ENCODE measurements at places on chromosomes 11 and 22.

DNA sequence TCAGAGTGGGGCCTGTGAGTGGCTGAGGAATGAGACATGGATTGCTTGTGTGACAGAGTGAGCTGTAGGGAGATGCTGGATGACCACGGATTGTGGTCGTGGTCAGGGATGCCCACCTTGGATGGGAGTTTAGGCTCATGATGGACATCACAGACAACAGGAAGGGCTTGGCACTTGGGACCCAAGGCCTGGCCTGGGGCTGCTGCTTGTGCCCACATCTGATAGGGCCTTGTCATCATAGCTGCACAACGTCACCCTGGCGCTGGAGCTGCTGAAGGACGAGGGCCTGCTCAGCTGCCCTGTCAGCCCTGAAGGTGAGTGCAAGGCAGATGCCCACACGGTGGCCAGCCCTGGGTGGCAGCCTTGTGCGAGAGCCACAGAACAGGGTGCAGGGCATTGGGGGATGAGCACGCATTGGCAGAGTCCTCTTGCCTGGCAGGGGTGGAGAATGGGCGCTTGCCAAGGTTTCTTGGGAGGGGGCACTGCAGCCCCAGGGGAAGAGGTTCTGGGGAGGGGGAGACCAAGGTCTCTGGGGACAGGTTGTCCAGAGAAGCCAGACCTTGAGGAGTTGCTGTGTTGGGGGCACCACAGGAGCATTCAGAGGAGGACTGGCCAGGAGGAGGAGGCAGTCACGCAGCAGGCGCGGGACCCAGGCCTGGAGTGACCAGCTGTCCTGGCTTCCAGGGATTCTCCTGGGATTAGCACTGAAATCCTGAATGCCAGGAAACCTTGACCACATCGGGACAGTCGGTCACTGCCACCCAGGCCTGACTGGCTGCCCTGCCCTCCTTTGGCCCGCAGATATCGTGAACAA is 25.0 kb downstream of the PARVG start:
- no peak for DNase-seq

- no peak for DNase-seq
These were observed 10.6 kb upstream of the SLC22A12 start for GRCh38 chr11:64580412-64580811.

GRCh38 chr22:41178425-41178975 is 26.6 kb upstream of the L3MBTL2 start:
- DNase-seq, result no peak

DNA sequence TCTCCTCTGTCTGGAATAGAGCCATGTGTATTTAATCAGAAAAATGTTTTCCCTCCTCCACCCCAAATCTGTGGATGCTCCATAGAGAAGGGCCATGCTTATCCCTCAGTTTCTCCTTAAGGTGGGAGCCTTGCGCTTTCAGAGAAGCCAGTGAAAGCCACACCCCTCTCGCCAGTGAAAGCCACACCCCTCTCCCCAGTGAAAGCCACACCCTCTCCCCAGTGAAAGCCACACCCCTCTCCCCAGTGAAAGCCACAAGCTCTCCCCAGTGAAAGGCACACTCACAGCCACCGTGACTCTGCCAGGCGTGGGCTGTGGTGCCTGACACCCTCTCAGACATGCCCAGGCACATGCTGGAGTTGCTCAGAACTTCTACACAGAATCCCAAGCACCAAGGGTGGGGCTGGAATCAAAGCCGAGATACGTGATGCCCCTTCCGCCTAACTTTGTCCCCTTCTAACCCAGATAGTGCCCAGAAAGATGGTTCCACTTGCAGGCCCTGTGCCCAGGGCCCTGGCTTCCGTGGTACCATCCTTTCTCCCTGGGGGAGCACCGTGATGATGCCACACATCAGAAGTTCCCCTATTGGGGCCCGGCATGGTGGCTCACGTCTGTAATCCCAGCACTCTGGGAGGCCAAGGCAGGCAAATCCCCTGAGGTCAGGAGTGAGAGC is 16.5 kb upstream of the PRR5 start:
- DNase-seq, result peak; percentile 76

- DNase-seq, result no peak
These were observed 166.3 kb upstream of the TTC12 start for GRCh38 chr11:113148076-113148475.

DNA sequence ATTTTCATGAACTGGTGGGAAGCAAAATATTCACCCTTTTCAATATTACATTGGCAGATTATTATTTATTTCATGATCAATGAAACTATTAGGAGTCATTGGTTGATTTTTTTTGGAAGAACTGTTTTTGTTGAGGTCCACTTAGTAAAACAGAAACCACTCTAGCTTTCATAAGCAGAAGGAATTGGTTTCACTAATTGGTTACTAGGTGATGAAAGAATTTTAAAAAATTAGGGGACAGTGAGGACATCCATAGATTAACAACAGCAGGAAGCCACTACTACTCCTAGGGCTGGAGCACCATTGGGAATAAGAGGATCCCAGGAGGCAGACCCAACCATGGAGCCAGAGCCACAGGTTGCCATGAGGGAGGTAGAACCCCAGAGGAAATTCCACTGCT is 74.4 kb upstream of the KCNA4 start:
- no peak for DNase-seq

- DNase-seq, result no peak
These were observed 81.1 kb downstream of the LARGE2 start for GRCh38 chr11:46003572-46003971.

GRCh38 chr11:70532066-70532440 is 133.7 kb downstream of the CTTN start:
- DNase-seq, result no peak

DNA sequence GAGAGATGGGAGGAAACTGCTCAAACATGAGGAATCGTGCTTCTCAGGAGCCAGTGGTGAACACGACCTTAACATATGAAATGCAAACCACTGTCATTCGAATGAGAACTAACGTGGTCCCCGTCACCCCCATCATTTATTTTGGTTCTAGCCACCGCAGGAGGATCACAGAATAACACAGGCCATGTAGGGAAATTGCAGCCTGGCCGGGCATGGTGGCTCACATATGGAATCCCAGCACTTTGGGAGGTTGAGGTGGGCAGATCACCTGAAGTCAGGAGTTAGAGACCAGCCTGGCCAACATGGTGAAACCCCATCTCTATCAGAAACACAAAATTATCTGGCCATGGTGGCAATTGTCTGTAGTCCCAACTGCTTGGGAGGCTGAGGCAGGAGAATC is 27.1 kb downstream of the KRTAP5-5 start:
- DNase-seq, result no peak

- no peak for DNase-seq
These were observed 36.9 kb upstream of the POLA2 start for GRCh38 chr11:65224930-65225278.

- no peak for DNase-seq
These were observed 17.4 kb downstream of the LARGE2 start for GRCh38 chr11:45939836-45940235.

GRCh38 chr11:15629690-15630321 is 515.1 kb downstream of the INSC start:
- no peak for DNase-seq

DNA sequence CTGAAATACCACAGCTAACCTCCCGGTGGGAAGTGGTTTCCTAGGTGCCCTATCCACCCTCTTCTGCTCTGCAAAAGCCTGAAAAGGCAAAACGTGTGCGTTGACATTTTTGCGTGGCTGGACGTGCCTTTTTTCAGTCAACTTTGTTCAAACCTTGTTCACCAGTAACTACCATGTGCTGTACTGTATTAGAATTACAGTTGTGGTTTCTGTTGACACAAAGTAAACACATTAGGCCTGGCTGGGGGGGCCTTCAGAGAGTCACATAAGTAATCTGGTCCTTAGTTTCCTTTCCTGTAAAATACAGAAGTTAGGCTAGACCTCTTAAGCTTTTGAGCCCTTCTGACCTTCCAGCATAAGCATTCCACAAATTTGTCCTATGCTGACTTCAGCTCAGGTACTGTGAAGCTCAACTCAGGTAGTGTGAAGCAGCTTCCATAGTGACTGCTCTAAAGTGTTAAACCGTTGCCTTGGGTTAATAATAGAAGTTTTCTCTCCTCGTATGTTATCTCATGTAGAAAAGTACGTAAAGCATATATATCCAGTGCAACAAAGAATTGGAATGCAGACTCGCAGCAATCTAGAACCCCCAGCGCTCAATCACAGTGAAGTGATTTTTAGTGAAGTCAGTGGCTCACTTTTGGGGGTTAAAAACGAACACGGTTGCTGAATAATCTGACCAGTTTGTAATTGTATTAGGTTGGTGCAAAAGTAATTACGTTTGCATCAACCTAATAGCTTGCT is 1.8 kb downstream of the EWSR1 start:
- no peak for DNase-seq

DNA sequence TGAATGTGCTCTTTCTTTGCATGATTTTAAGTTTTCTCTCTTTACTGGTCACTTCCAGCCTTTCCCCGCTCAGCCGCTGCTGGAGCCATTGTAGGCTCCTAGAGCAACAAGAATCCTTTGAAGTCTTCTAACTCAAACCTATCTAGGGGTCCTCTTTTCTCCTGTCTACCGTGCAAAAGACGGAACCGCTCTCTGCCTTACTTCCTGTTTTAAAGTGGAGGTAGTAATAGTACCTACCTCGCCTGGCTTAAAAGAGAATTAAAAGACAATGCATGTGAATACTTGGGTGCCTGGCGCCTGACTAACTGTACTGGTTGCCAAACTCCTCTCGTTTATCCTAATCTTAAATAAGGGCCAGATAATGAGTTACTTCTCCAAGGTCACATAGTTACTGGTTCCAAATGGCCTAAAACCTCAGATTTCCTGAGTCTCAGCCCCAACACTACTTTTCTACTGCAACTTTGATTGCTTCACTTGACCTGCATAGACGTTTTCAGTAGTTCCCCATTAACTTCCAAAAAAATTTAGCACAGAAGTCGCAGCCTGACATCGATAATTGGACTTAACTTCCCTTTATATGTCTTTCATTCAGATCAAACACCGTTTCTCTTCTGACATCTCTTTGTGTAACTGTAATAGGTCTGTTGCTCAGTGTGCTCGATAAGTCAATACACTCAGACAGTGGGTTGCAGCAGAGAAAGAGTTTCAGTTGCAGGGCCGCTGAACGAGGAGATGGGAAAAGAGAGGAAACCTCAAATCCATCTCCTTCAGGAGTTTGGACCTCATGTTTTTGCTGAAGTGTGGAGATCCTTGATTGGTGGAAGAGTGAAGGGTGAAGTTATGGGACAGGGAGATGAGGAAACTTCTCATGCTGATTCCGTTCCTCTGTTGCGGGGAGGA is 891 bp downstream of the SAMM50 start:
- no peak for DNase-seq

DNA sequence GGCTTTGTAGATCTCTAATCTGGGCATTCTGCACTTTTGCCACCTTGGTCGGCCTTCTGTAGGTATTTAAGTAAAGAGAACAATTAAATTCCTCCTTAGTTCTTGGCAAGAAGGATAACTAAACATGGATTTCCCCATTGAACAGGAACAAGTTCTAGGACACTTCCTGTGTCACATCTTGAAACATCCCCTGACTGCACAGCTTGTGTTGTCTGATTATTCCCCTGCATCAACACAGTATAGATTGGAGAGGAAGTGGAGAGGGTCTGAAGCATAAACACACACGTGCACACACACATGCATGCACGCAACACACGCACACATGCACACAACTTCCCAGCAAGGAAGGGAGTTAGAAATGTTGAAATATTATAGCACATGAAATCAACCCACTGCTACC is 8.6 kb downstream of the ISX start:
- no peak for DNase-seq

- DNase-seq, result no peak
These were observed 1.4 kb downstream of the ZNF74 start for GRCh38 chr22:20395181-20395906.

GRCh38 chr11:134861490-134862104 is 449.6 kb upstream of the B3GAT1 start:
- no peak for DNase-seq

GRCh38 chr11:111978028-111978771 is 41.1 kb downstream of the DIXDC1 start:
- DNase-seq, result no peak

DNA sequence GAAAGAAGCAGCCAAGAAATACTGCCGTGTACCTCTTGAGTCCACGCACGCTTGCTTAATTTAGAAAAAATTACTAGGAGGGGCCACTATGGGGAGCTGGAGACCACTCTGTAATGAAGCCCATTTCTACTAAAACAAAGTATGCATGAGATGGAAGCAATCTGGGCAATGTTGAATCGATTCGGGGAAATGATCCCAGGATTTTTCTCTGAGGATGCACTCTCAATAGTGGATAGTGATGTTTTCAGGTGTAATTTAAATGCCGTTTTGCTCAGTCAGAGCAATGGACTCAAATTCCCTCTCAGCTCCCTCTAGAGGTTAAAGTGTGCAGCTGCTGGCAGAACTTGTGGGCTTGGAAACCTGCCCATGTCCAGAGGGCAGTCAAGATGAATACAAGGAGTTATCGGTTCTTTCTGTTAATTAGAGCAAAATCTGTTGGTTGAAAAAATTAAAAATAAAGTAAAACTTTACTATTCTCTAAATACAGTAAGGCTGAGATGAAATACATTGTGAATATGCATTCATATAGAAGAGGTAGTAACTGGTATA is 64.1 kb downstream of the ME3 start:
- DNase-seq, result peak; percentile 28

GRCh38 chr22:32127904-32128303 is 31.2 kb downstream of the C22orf42 start:
- no peak for DNase-seq

- no peak for DNase-seq
These were observed 187.5 kb downstream of the CADM1 start for GRCh38 chr11:115316696-115317095.

- DNase-seq, result no peak
These were observed 15.6 kb upstream of the CHRNA10 start for GRCh38 chr11:3686751-3687150.

DNA sequence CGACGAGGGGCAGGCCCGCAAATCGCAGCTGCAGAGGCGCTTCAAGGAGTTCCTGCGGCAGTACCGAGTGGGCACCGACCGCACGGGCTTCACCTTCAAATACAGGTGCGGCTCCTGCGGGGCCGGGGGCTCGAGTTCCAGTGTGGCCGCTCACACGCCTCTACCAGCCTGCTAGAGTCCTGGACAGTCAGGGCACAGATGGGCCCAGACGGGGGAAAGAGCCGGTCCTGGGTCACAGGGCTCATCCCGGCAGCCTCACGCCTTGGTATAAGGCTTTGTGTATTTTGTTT is 506 bp downstream of the MCM5 start:
- DNase-seq, result peak; percentile 29

DNA sequence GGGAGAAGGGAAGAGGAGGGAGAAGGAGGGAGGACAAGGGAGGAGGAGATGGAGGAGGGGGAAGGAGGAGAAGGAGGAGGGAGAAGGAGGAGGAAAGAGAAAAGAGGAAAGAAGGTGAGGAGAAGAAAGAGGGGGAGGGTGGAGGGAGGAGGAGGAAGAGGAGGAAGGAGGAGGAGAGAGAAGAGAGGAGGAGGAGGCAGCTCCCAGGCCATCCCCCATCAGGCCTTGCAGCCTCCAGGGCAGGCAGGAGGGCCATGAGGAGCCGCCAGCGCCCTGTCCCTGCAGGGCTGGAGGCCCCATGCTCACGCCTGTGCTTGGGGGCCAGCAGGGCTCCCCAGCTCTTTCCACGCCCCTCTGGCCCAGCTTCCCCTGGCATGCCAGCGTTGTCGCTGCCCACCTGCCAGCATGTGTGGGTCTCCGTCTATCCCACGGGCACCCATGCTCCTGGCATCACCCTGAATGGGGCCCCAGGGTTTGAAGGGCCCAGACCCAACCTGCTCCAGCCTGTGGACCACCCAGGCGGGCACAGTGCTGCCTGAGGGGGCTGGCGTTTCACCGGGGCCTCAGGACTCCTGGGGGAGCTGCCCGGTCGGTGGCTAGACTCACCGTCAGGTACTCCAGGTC is 5.2 kb downstream of the TSPAN32 start:
- no peak for DNase-seq

- DNase-seq, result no peak
These were observed 1249.3 kb downstream of the BRD1 start for GRCh38 chr22:48578138-48579042.

GRCh38 chr11:16111690-16112089 is 244.7 kb downstream of the SOX6 start:
- DNase-seq, result no peak
